ENCODE measurements at places on chromosomes 6 and 20. TPM values are rescaled to one million over a fixed set of nuclear protein-coding genes. Genes with fewer than 3 reads are reported as not detected.

Gene ASCC3
- 36.9 TPM for total RNA-seq

Gene PAX1
- 0.27 TPM for total RNA-seq

Gene RSPH9
- 0.49 TPM for total RNA-seq

Gene PCK1
- total RNA-seq: 5.3 TPM

Gene LGSN
- not detected for total RNA-seq

Gene FNDC11
- 0.94 TPM for total RNA-seq

Gene SLC22A7
- total RNA-seq: not detected

Gene POFUT1
- total RNA-seq: 27.8 TPM

Gene ADRM1
- 47.5 TPM for total RNA-seq

Gene GCM1
- total RNA-seq: not detected

Gene TCP11
- total RNA-seq: not detected

Gene DLK2
- 0.45 TPM for total RNA-seq

Data from sciatic nerve (tissue), 2 donors.